Fibroblast of skin of back (primary cell): ENCODE measurements at places on chromosomes 2 and 18.
A peak's percentile ranks its signal among the peaks of the same experiment; 100 is the strongest.

DNA sequence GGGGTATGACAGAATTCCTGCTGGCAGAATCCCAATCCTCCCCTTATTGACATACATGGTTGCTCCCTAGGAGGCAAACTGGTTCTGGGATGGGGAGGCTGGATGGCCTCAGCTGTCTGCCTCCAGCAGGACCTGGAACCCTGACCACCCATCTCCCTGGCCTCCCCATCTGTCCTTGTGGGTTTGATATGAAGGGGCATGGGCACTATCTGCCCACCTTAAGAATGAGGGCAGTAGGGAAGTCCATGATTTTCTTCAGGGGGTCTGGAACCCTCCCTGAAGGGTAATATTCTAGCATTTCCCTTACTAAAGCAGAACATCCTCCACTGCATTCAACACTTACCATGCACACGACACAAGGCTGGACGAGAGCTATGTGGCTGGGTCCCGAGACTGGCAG, 113.6 kb downstream of the VAPA start:
- DNase-seq = no peak

- peak; percentile 86 for DNase-seq
These were observed 157.1 kb downstream of the COL6A3 start for GRCh38 chr2:237256887-237257286.

GRCh38 chr2:5111581-5111980, 580.6 kb upstream of the SOX11 start:
- DNase-seq = no peak

GRCh38 chr2:189092936-189093335, 86.6 kb downstream of the COL5A2 start:
- DNase-seq = peak; percentile 69

- DNase-seq = no peak
These were observed 1093.9 kb downstream of the CBLN2 start for GRCh38 chr18:71450257-71450656.

GRCh38 chr2:138023298-138023697, 59.0 kb downstream of the HNMT start:
- no peak for DNase-seq

- DNase-seq = no peak
These were observed 277.5 kb downstream of the PRKCE start for GRCh38 chr2:45928946-45929345.

DNA sequence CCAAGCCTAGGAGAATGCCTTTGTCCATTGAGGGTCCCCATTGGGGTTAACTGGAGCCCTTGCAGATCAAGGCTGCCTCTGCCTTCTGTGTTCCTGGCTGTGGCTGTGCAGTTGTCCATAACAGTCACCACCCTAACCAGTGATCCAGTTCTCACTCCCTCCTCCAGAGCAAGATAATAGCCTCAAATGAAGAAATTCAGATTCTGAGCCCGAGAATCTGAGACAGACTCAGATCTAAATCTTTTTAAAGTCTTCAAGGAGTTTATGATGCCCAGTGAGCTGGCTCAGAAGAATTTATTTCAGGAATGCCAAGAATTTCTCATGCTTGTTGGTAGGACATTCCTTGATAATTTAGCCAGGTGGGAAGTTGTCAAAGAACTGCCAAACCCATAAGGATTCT, 44.3 kb upstream of the RAB6C start:
- no peak for DNase-seq

- no peak for DNase-seq
These were observed 82.9 kb downstream of the PRKCE start for GRCh38 chr2:45734336-45734735.

DNA sequence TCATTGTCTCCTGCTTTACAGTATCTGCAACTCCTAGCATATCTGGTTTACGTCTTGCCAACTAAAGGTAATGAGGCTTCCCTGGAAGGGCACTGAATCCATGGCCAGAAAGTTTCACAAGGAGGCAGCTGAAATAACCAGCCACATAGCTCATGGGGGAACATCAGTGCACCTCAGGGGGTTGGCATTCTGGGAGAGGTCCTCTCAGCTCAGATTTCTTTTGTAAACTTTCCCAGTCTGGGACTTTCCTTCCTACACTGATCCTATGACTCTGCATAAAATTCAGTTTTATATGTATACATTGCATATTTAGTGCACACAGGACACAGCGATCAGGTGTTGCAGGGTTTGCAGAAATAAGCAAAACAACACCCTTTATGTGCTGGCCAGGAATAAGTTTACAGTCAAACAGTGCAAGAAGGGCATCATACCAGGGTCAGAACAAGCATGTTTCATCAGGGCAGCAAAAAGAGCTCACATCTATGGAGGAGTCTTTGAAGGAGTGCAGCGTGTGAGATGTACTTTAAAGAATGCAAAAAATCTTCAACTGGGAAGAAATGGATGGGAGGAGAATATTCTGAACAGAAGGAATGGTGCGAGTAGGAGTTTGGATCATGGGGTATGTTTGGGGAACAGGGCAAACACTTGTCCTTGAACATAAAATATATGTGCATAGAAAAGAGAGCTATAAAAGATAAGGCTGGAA, 240.6 kb upstream of the RAB12 start:
- DNase-seq = peak; percentile 27

DNA sequence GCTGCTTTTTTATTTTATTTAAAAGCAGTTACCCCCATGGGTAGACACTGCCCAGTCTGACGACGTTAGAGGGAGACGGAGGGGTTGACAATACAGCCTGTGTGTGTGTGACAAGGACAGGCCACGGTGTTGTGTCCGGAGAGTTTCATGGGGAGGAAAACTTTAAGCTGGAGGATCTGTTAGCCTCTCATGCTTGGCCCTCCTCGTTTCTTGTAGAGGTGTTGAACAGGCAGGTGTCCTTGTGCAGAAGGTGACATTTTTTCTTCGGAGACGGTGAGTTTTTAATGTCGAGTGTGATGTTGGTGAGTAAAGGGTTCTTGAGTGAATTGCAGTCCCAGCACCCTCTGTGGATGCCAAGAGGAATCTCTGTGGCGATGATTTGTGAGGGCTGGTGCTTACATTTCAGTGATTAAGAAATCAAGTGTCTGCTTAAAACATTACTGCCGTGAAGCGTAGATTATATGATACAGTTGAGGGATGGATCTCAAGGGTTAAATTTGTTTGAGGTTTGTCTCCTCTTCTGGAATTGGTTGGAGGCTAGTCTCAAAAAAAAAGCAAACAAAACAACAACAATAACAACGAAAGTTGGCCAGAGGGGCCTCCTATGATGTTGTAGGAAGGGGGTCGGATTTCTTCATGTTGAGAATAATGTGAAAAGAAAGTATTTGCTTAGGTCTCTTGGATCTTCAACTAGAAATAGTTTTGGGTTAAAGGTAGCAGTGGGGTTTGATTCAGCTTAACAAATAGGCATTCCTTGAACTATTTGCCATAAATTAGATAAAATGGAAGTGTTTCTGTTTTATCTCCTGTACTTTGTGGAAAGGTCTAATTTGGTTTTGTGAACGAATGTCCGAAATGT, 1.6 kb downstream of the NCOA1 start:
- DNase-seq = peak; percentile 17

GRCh38 chr2:236369661-236370062, 105.5 kb upstream of the ASB18 start:
- DNase-seq = no peak

- DNase-seq = no peak
These were observed 41.5 kb downstream of the SRSF7 start for GRCh38 chr2:38709567-38710194.

- no peak for DNase-seq
These were observed 11.5 kb downstream of the LRRTM1 start for GRCh38 chr2:80293039-80293438.

DNA sequence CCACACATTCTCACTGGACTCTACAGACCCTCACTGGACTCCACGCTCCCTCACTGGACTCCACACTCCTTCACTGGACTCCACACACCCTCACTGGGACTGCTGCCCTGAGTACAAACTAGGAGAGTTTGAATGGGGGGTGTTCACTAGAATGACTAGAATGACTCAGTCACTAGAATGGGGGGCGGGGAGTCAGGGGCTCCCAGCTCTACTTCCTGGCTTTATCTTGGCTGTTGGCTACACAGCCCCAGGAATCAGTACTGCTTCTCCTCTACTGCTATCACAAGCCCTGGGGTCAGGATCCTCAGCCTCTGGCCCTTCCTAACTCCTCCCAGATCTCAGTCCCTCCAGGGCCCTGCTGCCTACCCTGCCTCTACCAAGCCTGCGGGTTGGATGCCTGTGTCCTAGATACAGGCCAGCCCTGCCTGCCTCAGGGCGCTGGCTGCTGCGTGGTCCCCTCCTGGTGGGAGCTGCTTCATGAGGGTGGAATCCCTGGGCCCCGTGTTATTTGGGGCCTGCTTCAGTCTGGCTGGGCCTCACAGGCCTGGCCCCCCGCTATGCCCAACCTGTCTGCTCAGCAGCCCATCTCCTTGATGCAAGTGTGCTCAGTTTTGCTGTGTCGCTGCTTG, 7.8 kb downstream of the PTMA start:
- DNase-seq = peak; percentile 65

GRCh38 chr2:237692601-237693290, 65.4 kb downstream of the LRRFIP1 start:
- DNase-seq = no peak

DNA sequence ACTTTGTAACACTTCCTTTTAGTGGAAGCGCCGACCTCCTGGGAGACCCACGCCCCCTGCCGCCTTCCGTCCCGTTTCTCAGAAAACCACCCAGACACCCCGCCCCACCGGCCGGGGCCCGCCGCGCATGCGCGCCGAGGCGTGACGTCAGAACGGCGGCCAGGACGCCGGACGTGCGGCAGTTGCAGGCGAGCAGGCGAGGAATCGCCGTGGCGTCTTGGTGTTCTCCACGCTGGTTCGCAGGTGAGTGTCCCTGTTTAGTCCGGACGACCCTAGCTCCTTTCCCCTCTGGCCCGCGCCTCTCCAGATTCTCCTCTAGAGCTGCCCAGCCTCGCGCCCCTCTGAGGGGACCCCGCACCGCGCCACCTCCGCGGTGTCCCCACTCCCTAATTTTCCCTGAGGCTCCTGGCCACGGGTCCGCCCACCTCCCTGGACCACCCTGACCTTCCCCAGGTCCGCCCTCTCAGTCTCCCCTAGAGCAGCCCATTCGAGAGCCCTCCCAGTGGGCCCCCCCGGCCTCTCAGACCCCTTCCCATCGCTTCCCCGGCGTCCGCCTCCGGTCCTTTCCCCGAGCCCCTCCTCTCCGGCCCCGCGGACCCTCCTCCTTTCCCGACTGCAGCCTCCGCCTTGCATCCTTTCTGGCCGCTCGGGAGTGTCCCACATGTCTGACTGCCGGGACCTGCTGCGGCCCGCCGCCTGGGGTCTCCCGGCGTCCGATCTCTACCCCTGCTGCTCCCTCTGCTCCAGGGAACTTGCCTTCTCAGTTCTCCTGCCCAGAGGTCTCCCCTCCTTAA, at the start of gene PLEKHB2:
TSS of gene PLEKHB2 (plus strand) at position 181 of the 794 bp plus-strand sequence. CDS start 15,606 bp downstream, outside the sequence.
- peak; percentile 88 for DNase-seq

- peak; percentile 21 for DNase-seq
These were observed 231.2 kb upstream of the CYP26B1 start for GRCh38 chr2:72378753-72379348.

DNA sequence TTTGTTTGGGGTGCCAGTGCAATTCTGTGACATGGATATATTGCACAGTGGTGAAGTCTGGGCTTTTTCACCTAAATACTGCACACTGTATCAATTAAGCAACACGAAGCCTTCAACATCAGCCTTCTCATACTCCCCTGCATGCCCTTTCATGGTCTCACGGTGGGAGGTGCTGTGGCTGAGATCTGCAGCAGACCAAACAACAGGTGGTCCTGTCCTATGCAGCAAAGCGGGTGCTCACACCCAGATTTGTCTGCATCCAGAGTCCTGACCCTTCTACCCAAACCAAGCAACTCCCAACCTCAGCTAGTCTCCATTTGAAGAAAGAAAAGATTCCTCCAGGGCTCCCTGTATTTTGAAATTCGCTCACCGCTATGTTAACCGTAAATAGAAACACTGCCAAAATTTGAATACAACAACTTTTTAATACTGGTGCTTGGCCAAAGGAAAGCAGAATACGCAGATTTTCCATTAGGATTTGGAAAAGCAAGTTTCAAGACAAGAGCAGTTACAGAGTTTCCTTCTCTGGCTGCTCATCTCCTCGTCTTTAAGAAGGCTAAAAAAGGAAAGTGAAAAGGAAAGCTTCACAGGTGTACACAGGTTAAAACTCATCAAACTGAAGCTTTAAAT, 34.9 kb downstream of the FAM168B start:
- DNase-seq = no peak

DNA sequence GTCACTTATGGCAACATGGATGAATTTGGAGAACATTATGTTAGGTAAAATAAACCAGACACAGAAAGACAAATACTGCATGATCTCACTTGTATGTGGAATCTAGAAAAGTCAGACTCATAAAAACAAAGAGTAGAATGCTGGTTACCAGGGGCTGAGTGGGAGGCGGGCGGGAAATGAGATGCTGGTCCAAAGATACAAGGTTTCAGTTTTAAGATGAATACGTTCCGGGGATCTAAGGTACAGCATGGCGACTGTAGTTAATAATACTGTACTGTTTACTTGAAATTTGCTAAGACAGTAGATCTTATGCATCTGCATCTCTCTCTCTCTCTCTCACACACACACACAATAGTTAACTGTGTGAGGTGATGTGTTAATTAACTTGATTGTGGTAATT, 14.2 kb downstream of the FAM110C start:
- no peak for DNase-seq

DNA sequence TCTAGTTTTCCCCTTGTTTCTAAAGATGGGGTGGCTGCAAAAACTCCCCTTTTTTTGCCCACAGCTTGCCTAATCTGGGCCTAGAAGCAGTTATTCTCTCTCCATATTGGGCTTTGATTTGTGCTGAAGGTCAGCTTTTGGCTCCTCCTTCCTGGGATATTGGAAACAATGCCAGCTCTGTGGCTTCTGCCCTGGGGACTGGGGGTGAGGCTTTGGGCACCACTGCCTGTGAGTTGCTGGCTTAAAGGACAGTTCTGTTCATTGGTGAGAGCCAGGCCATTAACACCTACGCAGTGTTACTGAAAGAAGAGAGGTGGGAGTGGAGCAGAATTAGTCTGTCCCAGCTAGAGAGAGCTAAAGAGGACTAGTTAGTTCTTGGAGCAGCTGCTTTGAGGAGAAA, 4.3 kb downstream of the UBXN2A start:
- DNase-seq = no peak

GRCh38 chr18:42373584-42373983, 418.6 kb downstream of the PIK3C3 start:
- no peak for DNase-seq

DNA sequence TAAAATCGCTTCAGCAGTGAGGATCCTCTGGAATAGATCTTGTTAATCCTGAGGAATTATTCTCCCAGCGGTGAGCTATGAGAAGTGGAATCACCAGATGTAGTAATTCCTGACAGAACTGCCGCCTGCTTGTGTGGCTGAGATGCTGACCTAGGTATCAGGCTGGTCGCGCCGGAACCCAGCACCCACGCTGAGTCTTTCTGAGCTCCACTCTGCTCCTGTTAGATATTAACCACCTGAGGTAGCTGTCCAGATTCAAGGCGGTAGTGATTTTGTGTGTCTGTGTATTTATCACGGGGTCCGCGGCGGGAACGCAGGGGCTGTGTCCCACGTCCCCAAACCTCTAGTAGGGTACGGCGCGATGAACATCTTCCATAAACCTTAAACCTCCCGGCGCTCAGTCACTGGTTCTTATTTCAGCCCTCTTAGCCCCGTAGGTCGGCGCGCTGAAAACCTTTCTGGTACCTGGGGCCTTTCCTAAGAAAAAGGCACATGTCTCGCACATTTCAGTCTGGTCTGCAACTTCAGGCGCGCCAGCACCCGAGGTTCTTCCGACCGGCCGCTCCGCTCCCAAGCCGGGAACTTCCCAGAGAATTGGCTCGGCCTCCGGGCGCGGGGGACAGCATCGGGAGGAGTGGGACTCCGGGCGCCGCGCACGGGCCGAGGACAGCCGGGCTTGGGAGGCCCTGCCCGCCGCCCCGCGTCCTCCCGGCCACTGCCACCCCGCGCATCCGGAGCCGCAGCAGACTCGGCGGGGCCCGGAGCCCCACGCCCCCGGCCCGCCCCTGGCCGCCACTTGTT, 542 bp upstream of the CNNM3 start:
- DNase-seq = no peak
